ENCODE measurements at places on chromosomes 1 and 21.

DNA sequence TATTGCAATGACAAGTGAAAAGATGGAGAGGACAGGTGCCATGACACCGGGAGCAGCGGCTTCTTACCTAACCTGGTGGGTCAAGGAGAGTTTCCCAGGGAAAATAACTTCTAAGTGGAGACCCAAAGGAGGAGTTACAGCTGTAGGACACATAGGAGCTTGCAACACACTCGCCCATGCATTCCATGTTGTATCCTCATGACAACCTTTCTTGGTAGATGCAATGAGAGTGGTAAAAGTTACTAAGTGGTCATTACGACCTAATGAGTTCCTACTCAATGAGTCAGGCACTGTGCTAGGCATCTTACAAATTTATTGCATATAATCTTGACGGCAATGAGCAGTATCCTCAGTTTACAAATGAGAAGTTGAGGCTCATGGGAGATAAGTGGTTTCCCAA is 119.5 kb upstream of the HOOK1 start:
- no peak overlapping the region for H3K4me3 ChIP-seq
- no peaks in the 10 kb centered on the region for H3K36me3 ChIP-seq
- no peak overlapping the region for H3K27ac ChIP-seq

GRCh38 chr1:160338580-160338979 is 4.5 kb downstream of the COPA start:
- H3K36me3 ChIP-seq = peaks cover 61% of the 10 kb centered on the region
- no peak overlapping the region for H3K4me3 ChIP-seq
- DNase-seq = no peak
- H3K27me3 ChIP-seq = no peaks in the 10 kb centered on the region
- peaks cover 8% of the 10 kb centered on the region for H3K4me1 ChIP-seq

DNA sequence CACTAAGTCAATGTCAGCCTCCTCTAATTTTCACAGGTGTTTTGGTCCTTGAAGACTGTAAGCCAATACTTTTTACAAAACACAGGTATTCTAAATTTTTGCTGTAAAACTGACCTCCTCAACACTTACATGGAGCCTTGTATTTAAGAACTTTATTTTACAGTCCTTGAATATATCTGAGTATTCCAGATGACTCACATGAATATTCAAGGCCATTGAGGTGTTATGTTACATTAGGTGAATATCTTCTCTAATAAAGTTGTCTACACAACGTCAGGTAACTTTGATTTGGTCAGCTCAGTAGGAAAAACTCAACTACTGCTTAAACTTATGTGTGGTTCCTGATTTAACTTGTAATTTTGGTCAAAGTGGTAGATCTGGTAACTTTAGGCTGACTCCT is 254.2 kb downstream of the OLFM3 start:
- no peaks in the 10 kb centered on the region for H3K27me3 ChIP-seq
- H3K36me3 ChIP-seq = no peaks in the 10 kb centered on the region

- H3K27me3 ChIP-seq = peaks cover 9% of the 10 kb centered on the region
- H3K36me3 ChIP-seq = no peaks in the 10 kb centered on the region
- no peak overlapping the region for H3K27ac ChIP-seq
- no peaks in the 10 kb centered on the region for H3K4me1 ChIP-seq
- H3K4me3 ChIP-seq = no peak overlapping the region
- no peak for DNase-seq
Observed at GRCh38 chr1:153687346-153688125, 9.0 kb downstream of the NPR1 start.

- H3K4me1 ChIP-seq = no peaks in the 10 kb centered on the region
- H3K27ac ChIP-seq = no peak overlapping the region
- no peaks in the 10 kb centered on the region for H3K36me3 ChIP-seq
- H3K4me3 ChIP-seq = no peak overlapping the region
- no peak for DNase-seq
Observed at GRCh38 chr1:21110163-21110562, 66.5 kb downstream of the EIF4G3 start.

DNA sequence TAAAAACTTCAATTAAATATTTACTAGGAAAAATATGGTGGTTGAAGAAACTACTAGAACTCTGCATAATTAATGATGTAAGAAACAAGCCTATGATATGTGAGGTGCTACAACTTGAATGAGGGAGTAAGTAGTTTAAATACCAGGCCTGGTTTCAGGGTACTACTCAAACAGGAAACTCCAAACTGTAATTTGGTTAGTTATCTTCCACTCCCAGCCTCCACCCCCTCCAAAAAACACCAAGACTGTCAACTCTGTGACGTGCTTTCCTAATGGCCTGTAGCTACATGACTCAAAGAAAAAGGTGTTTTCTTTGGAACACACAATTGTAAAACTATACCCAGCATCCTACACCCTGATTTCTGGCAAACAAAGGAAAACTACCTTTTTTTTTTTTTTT is 55.9 kb upstream of the RCC1 start:
- H3K4me3 ChIP-seq = no peak overlapping the region
- H3K4me1 ChIP-seq = peaks cover 11% of the 10 kb centered on the region
- no peak overlapping the region for H3K27ac ChIP-seq
- no peaks in the 10 kb centered on the region for H3K36me3 ChIP-seq

DNA sequence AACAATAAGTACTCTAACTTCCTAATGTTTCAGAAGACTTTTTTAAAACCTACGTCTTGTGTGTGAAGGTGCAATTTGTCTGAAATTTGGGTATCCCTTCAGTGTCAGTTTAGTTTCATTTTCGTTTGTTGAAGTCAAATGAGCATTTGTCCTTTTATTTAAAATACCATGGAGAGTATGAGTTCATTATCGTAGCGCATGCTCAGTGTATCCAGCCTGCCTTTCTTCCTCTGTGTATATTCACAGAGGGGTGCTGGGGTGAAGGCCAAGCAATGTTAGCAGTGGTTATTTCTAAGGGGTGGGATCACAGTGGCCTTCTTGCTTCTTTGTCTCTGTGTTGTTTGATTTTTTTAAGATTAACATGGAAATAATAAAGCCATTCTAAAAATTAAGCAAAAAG is 43.2 kb downstream of the CNN3 start:
- DNase-seq = no peak
- no peaks in the 10 kb centered on the region for H3K36me3 ChIP-seq
- no peaks in the 10 kb centered on the region for H3K27me3 ChIP-seq
- H3K27ac ChIP-seq = no peak overlapping the region
- peak overlapping the region; percentile 23 for H3K4me3 ChIP-seq

DNA sequence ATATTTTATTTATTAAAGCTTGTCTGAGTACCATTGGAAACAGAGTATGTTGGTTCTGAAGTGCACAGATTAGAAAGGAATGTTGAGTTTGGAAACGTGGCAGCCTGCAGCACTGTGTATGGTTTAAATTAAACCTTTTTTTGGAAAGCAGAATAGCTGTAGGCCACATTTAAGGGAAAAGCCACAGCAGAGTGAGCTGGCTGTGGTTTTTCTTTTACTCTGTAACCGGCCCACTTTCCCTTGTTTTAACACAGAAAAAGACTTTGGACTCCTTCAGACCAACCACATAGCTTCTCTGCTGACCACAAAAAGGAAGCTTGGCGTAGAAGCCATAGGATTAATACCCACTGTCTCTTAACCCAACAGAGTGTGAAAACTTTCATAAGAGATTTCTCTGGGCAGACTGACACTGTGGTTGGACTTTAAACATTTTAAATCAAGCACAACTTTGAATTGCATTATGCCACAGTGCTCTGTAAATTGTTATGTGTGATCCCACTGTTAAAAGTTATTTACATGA is 75.2 kb downstream of the NFIA start:
- no peaks in the 10 kb centered on the region for H3K27me3 ChIP-seq
- no peak overlapping the region for H3K27ac ChIP-seq
- H3K4me1 ChIP-seq = peaks cover 5% of the 10 kb centered on the region
- H3K36me3 ChIP-seq = no peaks in the 10 kb centered on the region

DNA sequence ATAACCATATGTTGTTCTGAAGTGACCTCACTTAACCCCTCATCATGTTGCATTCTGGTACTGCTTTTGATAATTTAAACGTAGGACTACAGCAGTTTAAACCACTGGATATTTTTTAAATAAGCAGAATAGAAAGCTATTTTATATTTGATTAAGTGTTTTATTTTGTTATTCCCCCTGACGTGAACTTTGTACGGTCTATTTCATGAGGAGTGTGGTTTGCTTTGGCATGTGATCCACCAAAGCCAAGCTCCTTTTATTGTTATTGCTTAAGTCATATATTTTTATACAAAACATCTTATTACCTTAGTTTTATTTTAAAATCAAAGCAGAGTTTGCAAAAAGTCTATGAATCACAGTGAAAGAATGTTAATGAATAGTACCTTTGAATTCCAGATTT is 101.4 kb upstream of the L1TD1 start:
- no peak overlapping the region for H3K27ac ChIP-seq
- H3K4me3 ChIP-seq = no peak overlapping the region
- no peak for DNase-seq
- no peaks in the 10 kb centered on the region for H3K4me1 ChIP-seq
- H3K36me3 ChIP-seq = peaks cover 11% of the 10 kb centered on the region
- no peaks in the 10 kb centered on the region for H3K27me3 ChIP-seq

DNA sequence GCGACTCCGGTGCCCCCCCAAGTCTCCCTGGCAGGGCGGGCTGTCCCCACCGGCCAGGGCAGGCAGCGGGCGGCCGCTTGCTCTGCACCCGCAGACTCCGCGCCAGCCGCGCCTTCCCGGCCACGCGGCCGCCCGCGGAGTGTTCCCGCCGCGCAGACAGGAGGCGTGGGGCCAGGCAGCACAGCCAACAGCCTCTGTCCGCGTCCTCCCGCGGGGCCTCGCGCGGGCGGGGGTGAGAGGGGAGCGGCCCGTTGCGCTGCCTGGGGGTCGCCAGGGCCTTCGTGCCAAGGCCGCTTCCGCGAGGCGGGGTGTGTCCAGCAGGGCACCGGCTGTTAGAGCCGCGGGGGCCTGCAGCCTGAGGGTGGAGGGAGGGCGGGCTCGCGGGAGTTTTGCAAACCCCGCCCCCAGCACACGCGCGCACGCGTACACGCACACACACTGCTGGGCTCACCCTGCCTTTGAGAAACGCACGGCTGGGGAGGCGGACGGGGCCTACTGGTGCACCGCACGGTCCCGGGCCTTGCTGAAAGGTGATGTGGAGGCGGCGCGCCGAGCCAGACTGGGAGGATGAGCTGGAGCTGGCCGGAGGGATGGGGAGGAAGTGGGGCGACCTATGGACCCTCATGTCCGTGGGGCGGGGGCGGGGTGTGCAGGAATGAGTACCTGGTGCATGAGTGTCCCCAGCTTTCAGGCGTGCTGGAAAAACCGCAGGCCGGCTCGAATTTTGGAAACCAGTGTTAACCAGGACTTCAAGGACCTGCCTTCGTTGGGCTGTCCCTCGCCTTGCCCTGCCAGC is 41.5 kb downstream of the KIAA1614 start:
- H3K36me3 ChIP-seq = no peaks in the 10 kb centered on the region
- peaks cover 15% of the 10 kb centered on the region for H3K4me1 ChIP-seq

GRCh38 chr1:224637515-224637914 is 21.4 kb downstream of the CNIH3 start:
- H3K27me3 ChIP-seq = no peaks in the 10 kb centered on the region
- no peak for DNase-seq
- no peaks in the 10 kb centered on the region for H3K36me3 ChIP-seq

- H3K27me3 ChIP-seq = no peaks in the 10 kb centered on the region
- no peak for DNase-seq
- no peaks in the 10 kb centered on the region for H3K4me1 ChIP-seq
- H3K36me3 ChIP-seq = no peaks in the 10 kb centered on the region
- no peak overlapping the region for H3K4me3 ChIP-seq
Observed at GRCh38 chr1:177561436-177561835, 390.7 kb downstream of the BRINP2 start.

- H3K4me3 ChIP-seq = peak overlapping the region; percentile 71
- peaks cover 8% of the 10 kb centered on the region for H3K4me1 ChIP-seq
- H3K27ac ChIP-seq = peak overlapping the region; percentile 75
- peaks cover 7% of the 10 kb centered on the region for H3K36me3 ChIP-seq
- no peaks in the 10 kb centered on the region for H3K27me3 ChIP-seq
Observed at GRCh38 chr1:205748403-205749233, 1.4 kb downstream of the NUCKS1 start.

GRCh38 chr1:38375035-38375434 is 328.4 kb upstream of the POU3F1 start:
- H3K4me3 ChIP-seq = no peak overlapping the region
- no peaks in the 10 kb centered on the region for H3K4me1 ChIP-seq
- H3K27ac ChIP-seq = no peak overlapping the region
- DNase-seq = no peak
- H3K36me3 ChIP-seq = no peaks in the 10 kb centered on the region

GRCh38 chr1:230172016-230172537 is 105.0 kb downstream of the GALNT2 start:
- no peaks in the 10 kb centered on the region for H3K27me3 ChIP-seq
- no peaks in the 10 kb centered on the region for H3K36me3 ChIP-seq
- peaks cover 9% of the 10 kb centered on the region for H3K4me1 ChIP-seq
- H3K4me3 ChIP-seq = no peak overlapping the region
- H3K27ac ChIP-seq = no peak overlapping the region
- DNase-seq = no peak

DNA sequence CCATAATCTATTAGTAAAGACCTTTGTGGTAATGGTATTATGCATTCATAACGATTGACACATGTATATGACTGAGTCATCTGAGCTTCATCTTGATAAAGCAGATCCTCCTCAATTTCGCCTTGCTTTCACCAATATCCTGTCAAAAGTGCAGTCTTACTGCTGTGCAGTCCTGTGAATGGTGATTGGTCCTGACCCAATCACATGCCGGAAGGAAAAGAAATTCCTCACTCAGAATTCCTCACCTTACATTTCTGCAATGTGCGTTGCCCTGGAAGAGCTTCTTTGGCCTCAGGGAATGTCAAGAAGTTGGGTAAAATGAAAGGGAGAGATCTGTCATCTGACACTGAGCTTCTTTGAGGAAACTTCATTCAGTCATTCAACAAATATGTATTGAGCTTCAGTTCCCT is 121.0 kb upstream of the TSPAN2 start:
- no peaks in the 10 kb centered on the region for H3K36me3 ChIP-seq
- no peak overlapping the region for H3K27ac ChIP-seq
- H3K27me3 ChIP-seq = no peaks in the 10 kb centered on the region
- no peak overlapping the region for H3K4me3 ChIP-seq

DNA sequence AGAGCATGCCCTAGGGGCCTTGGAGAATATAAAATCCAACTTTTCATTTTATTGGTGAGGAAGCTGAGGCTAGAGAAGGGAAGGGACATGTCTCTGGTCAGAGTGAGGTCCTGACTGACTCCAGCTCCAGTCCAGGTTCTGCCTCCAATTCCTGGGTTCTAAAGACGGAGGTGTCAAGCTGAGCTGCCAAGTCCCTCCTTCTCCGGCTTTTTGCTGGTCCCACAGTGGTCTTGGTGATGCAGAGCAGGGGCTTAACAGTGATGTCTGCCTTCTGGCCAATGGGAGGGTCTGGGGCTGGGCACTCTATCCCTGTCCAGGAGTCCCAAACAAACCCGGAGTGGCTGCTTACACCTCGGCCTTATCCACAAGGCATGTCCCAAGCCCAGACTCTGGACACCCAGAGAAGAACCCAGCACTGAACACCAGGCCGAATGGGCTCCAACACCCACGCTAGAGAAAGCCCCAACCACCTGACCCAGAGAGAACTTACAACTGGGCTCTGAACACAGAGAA is 104.8 kb downstream of the EBNA1BP2 start:
- peaks cover 14% of the 10 kb centered on the region for H3K4me1 ChIP-seq
- H3K36me3 ChIP-seq = no peaks in the 10 kb centered on the region
- H3K4me3 ChIP-seq = no peak overlapping the region
- no peak for DNase-seq

- H3K4me1 ChIP-seq = no peaks in the 10 kb centered on the region
- H3K4me3 ChIP-seq = no peak overlapping the region
- no peak for DNase-seq
- no peak overlapping the region for H3K27ac ChIP-seq
- H3K36me3 ChIP-seq = no peaks in the 10 kb centered on the region
Observed at GRCh38 chr1:68140536-68140935, 90.1 kb upstream of the DIRAS3 start.
